GM19239 (cell line): ENCODE measurements at places on chromosomes 5 and 9.

DNA sequence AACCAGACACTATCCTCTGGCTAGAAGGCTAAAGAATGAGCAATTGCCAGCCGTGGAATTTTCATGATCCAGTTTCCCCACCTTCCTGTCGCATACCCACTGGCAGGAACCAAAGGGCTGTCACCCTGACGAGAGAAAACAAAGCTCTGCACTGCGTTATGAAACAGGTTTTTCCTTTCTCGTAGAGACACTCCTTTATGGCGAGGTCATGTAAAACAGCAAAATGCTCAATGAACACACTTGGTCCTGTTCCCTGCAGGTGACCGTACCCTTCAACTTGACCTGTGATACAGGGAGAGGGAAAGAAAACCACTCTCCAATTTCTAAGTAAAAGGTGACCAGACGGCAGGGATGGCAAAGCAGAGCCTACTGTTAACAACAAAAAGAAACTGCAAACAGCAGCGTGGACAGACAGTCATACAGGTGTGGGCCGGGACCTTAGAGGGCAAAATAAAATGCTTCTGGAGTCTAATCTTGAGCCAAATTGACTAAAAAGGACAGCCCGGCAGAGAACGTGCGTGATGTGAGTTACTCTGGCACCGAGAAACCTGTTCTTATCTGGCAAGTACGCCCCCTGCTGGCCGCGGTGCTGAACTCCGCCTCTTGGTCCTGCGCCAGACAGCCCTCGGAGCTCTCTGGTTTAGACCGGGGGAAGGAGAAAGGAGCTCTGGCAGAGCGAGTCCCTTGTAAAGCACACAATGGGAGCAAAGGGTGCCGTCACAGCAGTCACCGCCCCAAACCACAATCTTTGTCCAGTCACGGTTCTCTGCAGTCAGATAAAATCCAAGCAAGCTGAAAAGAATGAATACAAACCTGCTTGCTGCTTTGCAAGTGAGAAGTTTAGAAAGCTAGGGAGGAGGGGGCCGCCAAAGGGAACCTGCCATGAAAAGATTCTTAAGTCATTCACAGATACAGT lies 98.9 kb downstream of the EFNA5 start:
- peak; percentile 31 for DNase-seq

DNA sequence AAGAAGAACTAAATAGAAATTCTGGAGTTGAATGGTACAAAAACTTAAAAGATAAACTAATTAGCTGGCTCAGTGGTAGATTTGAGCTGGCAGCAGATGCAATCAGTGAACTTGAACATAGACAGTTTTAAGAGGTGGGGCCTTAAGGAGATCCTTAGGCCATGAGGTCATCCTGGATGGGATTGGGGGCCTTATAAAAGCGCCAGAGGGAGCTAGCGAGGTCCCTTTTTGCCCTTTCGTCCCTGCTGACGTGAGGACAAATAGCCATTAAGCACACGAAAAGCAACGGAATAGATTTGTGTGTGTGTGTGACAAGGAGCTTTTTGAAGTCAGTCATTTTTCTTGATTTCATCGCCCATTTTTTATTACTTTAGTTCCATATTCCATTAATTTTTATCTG lies 83.3 kb downstream of the ZNF354C start:
- DNase-seq = no peak

DNA sequence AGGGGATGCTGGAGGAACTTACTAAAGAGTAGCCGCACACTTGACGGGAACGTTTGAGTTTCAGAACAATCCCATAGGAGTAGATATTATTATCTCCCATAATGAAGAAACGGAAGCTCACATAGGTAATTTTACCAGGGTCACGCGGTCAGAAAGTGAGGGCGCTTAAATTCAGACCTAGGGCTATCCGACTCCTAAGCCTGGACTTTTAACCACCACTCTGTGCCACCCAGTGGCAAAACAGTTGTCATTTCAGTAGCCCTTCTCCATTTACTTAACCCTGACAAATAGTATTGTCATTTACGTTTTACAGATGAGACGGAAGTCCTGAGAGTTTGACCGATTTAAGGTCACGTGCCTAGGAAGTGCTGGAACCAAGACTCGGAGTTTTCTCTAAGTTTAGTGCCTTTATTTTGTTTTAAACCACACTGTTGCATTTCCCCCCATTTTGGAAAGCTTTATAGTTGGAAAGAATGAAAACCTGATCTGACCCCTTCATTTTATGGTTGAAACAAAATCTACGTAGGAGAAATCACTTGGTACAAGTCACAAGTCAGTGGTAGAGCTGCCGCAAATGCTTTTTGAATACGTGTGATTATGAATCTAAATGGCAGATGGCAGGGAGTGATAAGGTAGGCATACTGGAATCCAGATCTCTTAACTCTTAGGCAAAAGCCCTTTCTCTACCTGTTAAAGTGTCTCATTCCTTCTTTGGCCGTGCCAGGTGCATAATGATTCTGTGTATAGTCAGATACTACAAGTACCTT lies 650 bp downstream of the MRRF start:
- peak; percentile 23 for DNase-seq

DNA sequence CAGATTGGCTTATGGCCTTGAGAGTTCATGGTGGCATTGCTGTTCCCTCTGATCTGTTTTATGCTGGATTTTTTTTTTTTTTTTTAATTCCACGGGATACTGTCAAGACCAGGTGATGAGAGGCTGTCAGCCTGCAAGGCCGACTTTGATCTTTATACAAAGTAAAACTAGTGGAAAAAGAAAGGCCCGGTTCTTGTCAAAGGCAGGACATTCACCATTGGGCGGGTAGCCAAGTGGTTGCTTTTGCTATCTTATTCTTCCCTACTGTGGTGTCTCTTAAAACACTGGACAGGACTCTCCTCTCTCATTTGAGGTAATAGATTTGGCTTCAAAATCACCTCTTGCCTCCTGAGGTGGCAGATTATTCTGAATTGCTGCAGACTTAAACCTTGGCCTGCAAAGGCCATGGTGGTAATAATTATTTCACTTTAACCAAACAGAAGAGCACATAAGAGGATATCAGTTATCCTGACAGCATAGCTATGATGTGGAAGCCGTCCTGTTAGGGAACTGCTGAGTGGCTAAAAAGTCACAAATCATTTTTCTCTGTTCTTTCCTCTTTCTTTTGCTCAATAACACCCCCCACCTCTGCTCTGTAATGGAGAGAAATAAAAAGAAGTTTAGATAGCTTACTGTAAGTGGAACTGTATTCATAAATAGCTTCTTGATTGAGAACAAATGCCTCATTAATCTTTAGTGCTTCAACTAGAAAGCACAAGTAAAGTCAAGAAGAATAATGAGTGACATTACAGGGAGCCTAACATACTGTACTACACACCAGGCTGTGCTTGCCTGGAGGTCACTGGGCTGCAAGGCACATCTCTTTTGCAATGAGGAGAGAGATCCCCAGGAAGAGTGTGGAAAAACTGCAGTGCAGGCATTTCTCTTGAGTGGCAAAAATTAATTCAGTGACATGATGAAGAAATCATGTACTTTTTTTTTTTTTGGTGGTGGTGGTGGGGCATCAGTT lies 275.6 kb downstream of the KDM4C start:
- no peak for DNase-seq

DNA sequence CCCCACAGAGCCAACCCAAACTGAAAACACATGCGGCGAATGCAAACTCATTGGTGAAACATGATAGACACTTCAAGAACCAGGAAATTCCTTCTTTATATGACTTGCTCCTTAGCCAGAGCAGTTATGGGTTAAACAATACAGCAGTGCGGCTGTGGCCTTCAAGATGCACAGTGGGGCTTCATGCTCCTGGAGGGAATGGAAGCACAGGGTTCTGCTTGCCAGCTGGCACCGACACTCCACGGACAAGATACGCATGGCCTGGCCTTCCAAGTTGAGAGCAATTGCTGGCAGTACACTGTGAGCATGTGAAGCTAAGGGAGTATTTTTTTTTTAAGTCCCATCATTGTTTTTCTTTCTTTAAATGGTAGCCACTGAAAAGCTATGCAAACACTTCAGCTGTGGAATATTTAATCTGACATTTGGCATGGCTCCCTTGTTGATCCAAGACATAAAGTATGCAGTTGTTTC lies 451.6 kb upstream of the CD180 start:
- no peak for DNase-seq

- no peak for DNase-seq
Observed at GRCh38 chr9:128823903-128824406, 5.6 kb downstream of the SPOUT1 start.

DNA sequence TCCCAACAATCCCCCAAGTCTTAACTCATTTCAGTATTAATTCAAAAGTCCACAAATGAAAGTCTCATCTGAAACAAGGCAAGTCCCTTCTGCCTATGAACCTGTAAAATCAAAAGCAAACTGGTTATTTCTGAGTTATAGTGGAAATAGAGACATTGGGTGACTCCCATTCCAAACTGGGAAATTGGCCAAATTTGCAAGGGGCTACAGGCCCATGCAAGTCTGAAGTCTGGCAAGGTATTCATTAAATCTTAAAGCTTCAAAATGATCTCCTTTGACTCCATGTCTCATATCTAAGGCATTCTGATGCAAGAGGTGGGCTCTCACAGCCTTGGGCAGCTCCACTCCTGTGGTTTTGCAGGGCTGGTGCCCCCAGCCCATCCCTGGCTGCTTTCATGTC lies 167.9 kb downstream of the HTR1A start:
- no peak for DNase-seq

DNA sequence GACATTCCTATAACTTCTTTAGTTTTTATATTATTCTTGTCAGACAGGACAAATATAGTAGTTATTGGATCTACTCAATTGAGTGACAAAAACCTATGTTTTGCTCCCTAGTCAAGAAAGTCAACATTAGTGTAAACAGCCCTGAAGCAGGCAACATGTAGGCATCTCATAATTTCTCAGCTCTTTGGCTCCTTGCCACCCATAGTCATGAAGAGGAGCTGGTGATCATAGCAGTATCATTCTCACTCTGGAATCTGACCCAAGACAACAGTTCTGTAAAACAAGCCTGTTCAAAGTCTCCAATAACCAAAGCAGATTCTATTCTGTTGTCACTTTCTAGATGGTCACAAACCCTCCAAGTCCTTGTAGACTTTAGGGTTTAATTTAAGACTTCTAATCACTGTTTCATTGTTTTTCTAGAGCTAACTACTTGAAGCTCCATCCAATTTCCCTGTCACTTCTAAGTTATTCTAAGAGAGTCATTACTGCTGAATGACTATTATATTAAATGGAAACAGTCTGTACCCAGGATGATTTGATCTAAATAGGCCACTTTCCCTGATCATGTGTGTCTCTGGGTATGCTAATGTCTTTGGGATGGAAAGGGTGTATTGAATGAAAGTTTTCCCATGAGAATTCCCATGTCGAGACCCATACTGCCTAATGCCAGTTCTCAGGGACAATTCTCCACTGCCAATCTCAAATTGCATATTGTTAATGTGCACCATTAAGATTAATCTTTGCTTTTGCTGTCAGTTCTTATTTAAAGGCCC lies 533.3 kb downstream of the ACTL7B start:
- DNase-seq = no peak
